ENCODE measurements at places on chromosomes 16 and 17.

GRCh38 chr16:11495066-11495407 lies 91.7 kb downstream of the LITAF start:
- no peak for DNase-seq

GRCh38 chr17:31561469-31562375 lies 170.2 kb downstream of the RAB11FIP4 start:
- peak; percentile 87 for DNase-seq

DNA sequence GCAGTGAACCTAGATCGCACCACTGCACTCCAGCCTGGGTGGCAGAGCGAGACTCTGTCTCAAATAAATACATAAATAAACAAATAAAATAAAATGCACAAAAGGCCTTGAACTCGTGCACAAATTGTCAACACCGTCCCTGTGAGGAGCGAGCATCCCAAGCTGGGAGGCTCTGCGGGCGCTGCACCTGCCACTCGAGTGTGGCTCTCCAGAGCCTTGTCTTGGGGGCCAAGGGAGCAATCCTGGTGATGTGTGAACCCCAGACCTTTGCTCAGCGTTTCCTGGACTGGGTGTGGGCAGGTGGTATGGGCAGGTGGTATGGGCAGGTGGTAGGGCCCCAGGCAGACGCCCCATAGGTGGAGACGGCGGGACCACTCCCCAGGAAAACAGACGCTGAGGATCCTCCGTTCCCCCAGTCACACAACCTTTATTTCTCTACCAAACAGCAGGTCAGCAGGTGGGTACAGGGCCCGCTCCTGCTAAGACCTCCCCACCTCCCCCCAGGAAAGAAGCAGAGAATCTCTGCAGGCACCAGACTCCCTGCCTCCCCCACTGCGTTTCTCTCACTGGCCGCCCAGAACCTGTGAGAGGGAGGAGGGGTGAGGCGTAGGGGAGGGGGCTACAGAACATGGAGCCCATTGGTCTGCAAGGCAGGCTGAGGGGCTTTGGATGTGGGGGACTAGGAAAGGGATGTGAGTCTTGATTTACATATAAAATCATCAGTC lies 7.4 kb upstream of the P2RX1 start:
- DNase-seq = no peak

DNA sequence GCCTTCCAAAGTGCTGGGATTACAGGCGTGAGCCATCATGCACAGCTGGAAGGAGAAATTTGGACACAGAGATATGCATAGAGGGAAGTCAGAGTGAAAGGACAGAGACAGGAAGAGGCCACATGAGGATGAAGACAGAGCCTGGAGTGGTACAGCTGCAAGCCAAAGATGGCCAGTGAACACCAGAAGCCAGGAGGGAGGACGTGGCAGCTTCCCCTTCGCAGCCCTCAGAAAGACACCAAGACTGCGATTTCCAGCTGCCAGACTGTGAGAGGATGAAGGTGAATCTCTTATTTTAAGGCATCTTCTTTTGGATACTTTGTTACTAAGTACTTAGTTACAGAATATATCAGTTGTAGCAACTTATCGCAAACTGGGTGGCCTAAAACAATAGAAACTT lies 60.5 kb upstream of the PLCG2 start:
- no peak for DNase-seq
